NCI-H187 treated with DMSO at 0.1 percent for 48 hours (cell line): ENCODE measurements at places on chromosomes 3 and 15.

GRCh38 chr3:58353722-58354553 lies 21.2 kb downstream of the PXK start:
- DNase-seq: no peak

DNA sequence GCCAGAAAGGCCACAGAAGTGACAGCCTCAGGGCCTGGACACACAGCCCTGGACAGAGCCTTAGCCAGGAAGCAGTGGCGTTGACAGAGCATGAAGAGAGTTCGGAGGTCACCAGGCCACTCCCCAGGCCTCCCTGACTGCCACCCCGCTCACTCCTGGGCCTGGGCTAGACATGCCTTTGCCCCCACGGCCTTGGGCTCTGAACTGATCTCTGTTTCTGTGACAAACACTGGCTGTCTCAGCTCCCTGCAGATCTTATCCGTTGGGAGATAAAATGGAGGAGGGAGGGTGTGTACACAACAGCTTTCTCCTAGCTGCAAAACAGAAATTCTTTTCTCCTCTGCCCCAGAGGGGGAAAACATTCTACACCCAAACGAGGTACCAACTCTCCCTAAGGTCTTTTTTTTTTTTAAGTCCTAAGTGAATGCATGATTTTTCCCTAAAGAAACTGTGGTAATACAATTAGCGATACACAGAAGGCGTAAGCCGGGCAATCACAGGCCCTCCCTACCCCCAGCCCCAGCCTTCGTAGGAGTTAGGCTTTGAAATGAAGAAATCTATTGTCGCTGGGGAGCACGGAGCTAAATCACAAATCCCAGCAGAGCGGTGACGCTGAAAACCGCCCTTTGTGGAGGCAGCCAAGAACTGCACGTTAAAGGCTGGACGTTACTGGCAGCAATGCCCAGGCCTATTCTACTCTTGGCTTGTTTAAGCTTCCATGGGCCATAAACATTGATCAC lies 45.0 kb downstream of the SRGAP3 start:
- no peak for DNase-seq

GRCh38 chr3:99128725-99129505 lies 227.4 kb upstream of the DCBLD2 start:
- DNase-seq: no peak

- no peak for DNase-seq
Measured at GRCh38 chr15:101028772-101029438, 109.7 kb downstream of the LRRK1 start.

DNA sequence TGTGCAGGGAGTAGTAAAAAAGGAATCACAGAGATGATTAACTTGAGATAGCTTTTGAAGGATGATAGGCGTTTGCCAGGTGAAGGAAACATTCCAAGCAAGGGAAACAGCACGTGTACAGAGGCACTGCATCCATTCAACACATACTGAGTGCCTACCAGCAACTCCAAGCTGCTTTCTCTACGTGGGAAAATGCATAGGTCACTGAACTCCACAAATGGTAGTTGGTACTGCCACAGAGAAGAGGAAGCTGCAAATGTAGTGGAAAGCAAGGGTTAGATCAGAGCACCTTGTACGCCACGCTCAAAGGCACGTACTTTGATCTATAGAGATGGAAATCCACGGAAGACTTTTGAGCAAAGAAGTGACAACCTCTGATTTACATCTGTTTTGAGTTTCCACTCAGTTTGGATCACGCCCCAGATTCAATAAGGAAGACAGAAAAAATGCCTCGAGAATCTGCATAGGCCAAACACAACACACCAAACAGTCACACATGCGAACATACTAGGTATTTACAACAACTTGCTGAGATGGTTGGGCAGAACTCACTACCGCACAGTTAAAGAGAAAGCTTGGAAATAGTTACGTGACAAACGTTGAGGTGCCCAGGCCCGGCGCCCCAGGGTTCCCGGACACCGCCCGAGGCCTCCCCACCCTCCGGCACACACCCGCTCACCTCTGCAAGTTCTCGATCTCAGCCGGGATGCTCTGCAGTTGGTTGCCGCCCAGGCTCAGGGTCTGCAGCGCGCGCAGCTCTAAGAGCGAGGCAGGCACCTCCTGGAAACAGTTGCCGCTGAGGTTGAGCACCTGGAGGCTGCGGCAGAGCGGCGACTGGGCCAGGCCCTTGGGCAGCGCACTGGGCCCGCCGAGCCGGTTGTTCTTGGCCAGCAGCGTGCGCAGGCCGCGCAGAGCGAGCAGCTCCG lies 826 bp downstream of the LRRC58 start:
- no peak for DNase-seq

DNA sequence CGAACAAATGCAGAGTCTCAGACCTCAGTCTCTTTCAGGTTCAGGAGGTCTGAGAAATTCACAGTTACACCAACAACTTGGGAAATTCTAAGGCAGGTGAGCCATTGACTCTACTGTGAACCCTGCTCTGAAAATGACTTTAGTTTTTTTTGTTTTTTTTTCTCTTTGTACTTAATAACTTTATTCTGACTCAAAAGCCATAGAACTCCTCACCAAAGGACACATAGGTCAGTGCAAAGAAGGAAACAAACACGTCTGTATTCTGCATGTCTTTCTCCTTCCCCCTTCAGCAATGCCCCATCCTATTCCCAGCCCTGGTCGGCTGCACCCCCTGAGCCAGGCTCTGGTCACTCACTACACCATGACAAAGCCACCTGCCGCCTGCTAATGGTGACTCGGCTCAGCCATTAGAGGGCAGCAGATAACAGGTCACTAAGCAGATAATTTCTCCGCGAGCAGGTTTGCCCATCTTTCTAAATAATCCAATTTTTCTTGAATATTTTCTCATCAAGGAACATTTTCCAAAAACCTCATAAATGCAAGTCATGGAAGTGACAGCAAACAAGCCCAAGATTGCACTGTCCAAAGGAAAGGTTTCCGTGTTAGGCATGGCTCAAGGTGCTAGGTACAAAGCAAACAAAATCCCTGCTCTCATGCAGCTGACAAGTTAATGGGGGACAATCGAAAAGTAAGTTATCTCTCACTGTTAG lies 37.7 kb downstream of the TM4SF4 start:
- no peak for DNase-seq

DNA sequence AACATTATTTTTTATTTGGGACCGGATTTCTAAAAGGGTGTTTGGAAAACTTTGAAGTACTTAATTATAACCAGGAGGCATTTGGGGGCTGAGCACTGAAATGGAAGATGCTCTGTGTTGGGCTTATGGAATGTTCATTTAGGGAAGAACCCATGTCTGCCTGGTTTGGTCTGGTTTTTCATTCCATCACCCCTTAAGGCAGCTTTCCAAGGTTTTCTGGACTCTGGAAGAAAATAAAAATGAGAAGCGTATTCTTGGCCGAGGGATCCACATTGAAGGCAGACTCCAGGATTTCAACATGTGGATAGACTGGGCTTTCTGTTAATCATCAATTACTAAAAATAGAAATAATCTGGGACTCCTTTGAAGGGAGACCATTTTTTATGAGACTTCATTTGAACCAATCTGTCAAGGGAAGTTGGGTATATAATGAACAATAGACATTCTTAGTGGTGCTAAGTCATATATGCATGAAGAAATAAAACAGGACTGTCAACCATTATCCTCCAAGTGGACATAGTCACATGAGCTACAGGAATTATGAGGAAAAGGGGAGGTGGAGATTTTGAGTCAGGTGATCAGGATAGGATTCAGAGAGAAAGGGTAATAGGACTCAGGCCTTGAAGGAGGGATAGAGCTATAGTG lies 270.5 kb upstream of the ADAMTS9 start:
- no peak for DNase-seq

- no peak for DNase-seq
Measured at GRCh38 chr3:32432045-32432710, 40.5 kb downstream of the CMTM7 start.

DNA sequence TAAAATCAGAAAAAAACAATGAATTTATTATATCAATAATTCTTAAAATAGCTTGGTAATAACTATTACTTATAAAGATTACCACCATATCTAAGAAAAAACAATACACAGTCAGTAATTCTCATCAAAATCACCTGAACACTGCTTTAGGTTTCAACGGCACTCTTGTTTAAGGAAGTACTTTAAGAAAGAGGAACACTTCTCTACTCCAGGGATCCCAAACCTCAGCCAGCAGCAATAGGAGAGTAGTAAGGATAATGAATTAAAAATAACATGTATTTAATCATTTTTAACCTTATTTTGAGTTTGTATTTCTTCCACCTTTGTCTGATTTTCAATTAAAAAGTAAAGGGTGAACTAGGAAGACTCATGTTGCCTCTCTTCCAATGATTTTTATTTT lies 494.0 kb upstream of the NR2F2 start:
- DNase-seq: no peak

- DNase-seq: no peak
Measured at GRCh38 chr3:120072867-120073525, 21.3 kb downstream of the GSK3B start.

DNA sequence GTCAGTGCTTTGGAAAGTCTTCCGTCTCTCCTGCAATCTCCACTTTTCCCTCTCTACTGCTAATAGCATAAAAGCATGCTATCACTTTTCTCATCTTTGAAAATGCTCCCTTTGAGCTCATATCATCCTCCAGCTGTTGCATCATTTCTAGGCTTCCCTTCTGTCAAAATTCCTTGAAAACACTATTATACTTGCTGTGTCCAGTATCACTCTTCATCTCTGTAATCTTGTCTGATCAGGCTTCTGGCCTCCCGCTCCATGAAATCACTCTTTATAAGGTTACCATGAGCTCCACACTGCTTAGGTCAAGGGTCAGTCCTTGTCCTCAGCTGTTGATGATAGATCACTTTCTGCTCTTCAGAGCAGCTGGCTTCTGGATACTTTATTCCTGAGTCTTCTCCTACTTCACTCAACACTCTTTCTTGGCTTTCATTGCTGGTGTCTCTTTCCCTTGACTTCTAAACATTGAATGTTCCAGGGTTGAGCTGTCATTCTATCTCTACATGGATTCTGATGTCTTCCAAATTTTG lies 50.9 kb upstream of the SPTSSB start:
- no peak for DNase-seq

GRCh38 chr3:181622365-181622764 lies 89.4 kb upstream of the SOX2 start:
- DNase-seq: no peak

DNA sequence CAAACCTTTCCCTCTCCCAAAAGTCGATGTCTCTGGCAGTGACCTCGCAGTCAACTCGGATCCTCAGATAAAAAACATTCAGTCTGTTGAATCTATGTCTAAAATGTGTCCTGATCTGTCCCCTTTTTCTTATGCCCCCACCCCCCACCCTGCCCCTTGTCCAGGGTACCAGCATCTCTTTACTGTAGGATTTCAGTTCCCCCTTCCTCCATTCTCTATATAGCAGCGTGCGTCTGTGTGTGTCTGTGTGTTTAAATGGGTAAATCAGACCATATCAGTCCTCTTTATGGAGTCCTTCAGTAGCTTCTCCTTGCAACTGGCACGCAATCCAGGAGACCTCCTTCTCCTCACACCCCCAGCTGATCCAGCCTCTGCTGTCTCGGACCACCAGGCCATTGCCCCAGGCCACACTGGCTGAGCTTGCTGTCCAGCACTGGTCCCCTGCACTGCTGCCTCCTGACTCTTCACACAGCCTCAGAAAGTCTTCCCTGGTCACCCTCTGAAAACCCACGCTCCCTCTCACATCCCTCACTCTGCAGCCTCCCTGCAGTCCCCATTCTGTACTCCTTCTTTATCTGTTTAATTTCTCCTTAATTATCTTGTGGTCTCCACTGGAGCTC lies 1.5 kb downstream of the LRRK1 start:
- DNase-seq: no peak

DNA sequence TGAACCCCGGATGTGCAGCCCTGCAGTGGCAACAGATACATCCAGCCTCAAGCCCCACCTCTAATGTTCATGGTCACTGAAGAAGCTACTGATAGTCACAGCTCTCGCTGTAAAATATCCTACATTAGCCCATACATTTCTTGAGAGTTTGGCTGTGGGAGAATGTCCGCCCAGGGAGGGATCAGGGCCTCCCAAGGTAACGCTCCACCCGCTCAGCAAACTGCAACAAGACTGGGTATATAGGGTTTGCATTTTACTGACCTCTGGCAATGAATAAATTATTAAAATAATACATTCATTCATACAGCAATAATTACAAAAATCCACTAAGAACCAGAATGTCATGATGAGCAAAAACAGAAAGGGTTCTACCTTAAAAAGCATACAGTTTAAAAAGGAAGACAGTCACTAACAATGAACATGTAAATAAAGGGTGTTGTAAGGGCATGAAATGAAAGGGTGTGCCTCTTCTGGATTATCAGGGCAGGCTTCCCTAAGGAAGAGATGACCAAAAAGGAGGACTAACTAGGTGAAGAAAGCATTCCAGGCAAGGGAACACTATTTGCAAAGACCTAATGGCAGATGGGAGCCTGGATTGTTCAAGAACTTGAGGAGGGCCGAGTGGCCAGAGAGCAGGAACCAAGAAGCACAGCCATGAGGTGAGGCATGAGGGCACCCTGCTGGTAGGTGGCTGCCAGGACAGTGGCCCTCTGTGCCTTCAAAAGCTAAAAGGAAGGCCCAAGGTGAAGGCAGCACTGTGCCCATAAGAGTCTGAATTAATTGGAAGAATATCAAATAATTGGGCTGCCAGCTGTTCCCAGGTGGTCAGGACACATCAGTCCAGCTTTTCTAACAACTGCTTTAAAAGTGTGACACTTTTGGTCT lies 28.1 kb upstream of the CTDSPL start:
- no peak for DNase-seq

- no peak for DNase-seq
Measured at GRCh38 chr3:38169027-38169317, 3.6 kb downstream of the OXSR1 start.

DNA sequence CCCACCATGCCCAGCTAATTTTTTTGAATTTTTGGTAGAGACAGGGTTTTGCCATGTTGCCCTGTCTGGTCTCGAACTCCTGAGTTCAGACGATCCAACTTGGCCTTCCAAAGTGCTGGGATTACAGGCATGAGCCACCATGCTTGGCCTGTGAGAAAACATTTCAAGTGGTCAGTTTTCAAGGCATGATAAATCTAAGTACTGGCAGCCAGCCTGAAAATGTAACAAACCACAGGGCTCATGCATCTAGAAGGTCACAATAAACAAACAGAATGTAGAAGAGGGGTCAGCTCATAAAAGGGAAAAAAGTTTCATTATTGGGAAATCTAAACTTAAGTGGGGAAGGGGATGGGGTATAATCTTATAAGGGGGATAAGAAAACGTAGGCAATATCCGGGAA lies 39.9 kb downstream of the PPCDC start:
- no peak for DNase-seq

DNA sequence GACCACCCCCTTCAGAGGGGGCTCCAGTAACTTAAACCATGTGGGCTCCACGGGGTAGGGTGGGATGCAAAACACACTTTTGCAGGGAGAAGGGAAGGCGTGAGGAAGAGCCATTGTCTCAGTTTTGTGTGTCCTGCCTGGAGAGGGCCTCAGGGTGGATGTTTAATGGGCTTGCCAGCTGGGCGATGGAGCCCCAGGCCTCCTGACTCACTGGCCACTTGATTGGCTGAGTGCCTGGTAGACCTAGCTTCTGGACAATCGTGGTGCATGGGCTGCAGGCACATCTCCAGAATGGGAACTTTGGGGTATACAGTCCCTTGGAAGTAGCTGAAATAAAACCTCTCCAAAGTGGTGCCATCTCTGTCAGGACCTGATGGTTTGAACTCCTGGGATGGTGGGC lies 118.3 kb upstream of the MRPS22 start:
- DNase-seq: no peak

GRCh38 chr15:52759969-52760368 lies 30.2 kb downstream of the ONECUT1 start:
- no peak for DNase-seq
